ENCODE measurements at places on chromosomes 7 and 10.
A peak's percentile ranks its signal among the peaks of the same experiment; 100 is the strongest.

GRCh38 chr7:151429237-151429559, 10.7 kb downstream of the CRYGN start:
- DNase-seq, result no peak

- no peak for DNase-seq
Measured at GRCh38 chr10:30384701-30385201, 35.7 kb upstream of the MTPAP start.

DNA sequence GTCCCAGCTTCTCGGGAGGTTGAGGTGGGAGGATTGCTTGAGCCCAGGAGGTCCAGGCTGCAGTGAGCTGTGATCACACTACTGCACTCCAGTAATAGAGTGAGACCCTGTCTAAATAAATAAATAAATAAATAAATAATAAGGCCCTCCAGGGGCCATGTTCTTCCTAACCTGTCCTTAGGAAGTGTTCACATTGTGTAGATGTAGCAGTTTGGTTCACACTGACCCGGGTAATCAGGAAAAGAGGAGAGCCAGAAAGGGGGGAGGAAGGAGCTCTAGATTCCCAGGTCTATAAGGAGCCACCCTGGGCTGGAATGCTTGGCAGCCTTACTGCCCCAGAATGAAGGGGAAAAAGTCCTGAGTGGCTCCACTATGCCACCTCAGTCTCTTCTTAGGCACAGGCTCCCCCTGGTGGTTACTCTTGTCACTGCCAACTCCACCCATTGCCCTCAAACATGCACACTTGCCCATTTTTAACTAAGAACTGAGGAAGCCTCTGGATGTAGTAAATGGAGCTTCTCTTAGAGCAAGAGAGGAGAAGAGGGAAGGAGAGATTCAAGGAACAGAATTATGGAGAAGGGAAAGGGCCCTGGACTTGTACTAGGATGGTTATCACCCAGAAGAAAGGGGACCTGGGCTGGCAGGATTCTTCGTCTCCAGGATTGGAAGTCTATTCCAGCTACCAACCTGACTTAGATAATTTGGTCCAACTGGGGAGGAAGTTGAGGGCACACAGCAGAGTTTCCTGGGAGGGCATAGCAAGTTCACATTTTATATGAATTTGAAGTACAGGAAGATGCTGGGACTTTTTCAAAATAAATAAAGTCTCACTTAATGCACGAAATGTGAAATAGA, 7.8 kb downstream of the HPS6 start:
- peak; percentile 61 for DNase-seq

DNA sequence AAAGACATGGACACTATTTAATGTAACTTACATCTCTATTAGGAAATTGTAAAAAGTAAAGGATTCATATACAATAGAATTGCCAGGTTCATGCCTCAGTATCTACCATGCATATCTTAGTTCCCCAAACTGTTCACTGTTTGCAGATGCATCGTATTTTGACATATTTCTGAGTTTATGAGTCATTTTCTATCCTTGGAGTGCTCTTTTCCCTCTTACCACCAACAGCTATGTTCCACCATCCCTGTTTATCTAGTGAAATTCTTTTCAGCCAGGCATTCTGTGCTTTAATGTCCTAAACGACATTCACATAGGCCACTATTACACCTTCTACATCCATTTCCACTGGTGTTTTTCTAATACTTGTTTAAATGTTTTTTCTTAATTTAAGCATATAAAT, 139.4 kb upstream of the HPS1 start:
- no peak for DNase-seq

GRCh38 chr7:6590645-6591110, 857 bp downstream of the INTS15 start:
- DNase-seq, result no peak

GRCh38 chr7:56105508-56105907, 768 bp downstream of the CHCHD2 start:
- DNase-seq, result no peak

GRCh38 chr10:117353684-117354083, 21.6 kb downstream of the PDZD8 start:
- no peak for DNase-seq

- DNase-seq, result no peak
Measured at GRCh38 chr10:63414481-63415260, 51.1 kb downstream of the JMJD1C start.

DNA sequence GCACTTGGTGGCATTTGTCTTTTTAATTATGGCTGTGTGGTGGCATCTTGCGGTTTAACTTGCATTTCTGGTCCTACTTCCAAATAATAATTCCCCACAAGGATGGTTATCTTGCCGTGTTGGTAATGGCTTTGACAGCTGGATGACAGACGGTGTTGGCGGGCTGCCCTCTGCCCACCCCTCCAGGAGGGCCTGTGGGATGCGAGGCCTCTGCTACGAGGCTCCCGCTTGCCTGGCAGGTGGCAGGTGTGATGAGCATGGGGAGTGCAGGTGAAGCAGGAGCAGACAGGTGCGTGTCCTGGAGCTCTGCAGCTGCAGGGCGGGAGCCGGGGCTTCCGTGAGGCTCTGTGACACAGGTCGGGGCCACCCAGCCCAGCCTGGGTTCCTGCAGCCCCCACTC, 11.8 kb downstream of the INPP5A start:
- DNase-seq, result no peak

DNA sequence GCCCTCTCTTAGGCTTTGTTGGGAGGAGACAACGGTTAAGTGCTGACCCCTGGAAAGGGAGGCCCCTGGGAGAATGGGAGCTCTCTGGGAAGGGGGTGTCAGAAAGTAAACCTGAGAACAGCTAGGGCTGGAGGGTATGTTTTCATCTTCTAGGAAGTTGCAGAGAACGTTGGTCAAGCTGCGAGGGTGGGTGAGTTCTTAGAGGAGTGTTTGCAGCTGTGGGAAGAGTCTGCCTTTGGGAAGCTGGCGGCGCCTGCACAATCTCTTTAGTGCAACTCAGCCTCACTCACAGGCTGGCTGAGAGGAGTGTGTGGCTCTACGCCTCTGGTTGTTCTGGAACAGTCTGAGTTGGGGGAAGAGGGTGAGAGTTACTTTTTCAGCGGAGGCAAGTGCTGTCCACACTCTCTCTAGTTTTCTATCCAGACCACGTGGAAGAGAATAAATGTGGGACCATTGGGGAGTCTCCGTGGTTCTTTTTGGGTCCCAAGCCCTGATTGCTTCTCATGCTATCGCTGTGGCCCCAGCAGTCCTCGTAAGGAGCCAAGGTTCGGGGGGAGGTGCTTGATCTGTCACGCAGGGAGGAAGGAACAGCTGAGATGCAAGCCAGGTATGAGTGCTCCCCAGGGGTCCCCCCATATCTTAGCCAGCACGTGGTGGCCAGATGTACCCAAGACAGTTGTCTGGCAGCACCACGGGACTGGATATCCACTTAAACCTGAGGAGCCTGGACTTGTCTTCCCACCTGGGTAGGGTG, 237.2 kb downstream of the BUB3 start:
- no peak for DNase-seq

DNA sequence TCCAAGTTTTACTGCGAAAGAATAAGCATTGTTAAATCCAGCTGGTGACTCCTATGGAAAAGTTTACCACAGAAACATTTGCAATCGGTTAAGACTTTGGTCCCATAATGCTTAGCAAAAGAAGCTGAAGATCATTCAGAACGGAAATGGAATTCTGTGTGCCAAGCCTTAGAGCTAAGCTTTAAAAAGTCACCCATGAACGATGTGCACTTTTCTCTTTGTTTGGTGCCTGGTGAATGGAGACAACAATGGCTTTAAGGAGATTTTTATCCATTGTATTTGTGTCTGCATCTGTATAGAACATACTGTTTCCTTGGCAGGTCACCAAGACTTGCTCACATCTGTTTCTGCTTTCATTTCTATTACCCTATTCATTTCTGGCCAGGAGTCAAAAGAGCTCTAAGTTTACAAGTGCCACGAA, 26.3 kb upstream of the COL1A2 start:
- no peak for DNase-seq

DNA sequence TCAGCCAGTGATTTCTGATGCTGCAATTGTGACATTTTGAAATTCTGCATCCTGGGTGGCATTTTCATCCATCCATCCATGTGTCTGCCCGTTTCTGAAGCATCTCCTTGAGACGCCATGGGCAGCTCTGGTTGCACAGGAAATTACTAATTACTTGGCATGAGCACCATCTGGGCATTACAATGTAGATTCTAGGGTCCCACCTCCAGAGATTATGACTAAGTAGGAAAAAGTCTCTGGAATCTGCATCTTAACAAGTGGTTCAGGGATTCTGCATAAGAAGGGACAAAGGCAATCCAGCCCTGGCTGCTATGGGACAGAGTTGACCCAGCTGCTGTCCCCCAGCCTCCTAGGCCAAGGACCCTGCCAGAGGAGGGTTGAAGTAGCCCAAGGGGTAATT, 65.3 kb downstream of the CUZD1 start:
- peak; percentile 27 for DNase-seq

DNA sequence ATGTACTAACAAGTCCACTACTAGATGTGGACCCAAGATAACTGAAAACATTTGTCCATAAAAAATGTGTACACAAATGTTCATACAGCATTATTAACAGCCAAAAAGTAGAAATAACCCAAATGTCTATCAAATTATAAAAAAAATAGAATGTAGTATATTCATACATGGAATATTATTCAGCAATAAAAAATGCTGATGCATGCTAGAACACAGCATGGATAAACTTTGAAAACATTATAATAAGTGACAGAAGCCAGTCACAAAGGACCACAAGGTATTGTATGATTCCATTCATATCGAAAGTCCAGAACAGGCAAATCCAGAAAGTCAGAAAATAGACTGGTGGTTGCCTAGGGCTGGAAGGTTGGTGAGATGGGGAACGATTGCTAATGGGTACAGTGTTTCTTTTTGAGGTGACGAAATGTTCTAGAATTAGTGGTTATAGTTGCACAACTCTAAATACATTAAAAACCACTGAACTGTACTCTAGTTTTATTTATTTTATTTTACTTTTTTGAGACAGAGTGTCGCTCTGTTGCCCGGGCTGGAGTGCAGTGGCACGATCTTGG, 43.3 kb upstream of the ANLN start:
- DNase-seq, result no peak

GRCh38 chr10:113104047-113104446, 154.0 kb downstream of the TCF7L2 start:
- no peak for DNase-seq

- DNase-seq, result no peak
Measured at GRCh38 chr10:125407000-125407502, 246.7 kb upstream of the CTBP2 start.

DNA sequence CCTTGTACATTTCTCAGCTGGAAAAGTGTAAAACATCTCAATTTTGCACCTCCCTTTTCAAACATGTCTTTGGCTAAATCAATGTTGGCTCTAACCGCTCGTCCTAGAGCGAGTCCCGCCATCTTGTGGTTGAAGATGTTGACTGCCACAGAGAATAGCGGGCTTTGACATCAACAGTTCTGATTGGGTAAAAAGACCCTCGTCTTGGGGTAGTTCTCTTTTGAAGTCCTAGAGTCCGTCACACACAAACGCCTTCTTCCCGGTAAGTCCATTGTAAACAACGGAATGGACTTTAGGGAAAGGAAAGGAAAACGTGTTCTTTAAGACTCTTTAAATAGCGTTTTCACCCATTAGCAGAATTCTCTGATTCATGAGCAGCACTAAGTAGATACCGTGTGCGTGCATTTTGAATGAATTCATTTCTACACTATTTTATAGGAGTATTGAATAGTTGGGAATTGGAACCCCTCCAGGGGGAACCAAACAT, 452 bp upstream of the RPP30 start:
- peak; percentile 51 for DNase-seq

DNA sequence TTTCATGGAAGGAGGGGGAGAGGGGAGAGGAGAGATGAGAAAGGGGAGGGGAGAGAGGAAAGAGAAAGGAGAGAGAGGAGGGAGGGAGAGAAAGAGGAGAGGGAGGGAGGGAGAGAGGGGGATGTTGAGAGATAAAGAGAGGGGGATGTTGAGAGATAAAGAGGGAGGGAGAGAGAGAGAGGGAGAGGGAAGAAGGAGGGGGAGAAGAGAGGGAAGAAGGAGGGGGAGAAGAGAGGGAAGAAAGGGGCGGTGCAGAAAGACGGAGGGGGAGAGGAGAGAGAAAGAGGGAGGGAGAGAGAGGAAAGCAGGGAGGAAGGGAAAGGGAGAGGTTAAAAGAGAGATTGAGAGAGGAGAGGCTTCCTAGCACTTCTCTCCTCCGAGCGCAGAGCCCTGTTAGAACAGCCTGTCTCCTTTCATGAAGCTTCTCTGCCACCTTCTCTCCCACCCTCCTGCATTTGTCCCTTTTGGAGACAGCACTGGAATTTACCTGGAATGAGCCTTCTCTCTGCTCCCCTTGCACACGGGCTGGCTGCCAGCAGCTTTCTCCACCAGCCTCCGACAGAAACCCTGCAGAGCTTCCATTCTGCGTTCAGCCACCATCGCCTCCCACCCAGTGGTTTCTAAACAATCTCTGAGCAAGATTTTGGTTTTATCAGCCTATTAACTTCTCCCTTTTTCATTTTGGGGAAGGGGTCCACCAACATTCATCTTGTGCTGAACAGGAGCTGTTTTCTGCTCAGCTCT, 74.0 kb upstream of the CARD11 start:
- no peak for DNase-seq

GRCh38 chr7:2757361-2757903, 69.4 kb downstream of the AMZ1 start:
- no peak for DNase-seq

DNA sequence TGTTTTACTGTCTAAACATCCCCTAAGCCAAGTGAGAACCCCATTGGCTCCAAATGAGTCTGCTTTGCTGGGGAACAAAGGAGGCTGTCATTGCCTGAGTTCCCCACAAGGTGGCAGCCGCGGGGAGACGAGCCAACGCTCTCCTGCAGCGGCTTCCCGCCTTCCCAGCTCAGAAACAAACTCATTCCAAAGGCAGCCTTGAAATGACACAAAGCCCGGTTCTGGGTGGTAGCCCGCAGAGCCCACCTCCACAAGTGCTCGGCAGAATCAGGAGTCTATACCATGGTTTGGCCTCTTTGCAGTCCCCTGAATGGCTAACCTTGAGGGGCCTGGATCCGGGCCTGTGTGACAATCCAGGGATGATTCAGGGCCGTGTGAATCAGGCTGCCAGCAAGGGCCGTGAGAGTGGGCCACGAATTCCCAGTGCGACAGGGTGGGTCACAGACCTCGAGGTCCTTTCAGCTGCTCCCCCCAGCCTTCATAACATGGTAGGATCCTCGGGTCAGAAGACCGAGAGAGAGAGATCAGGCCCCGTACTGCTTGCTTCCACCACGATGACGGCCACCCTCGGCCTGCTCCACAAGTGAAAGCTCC, 79.7 kb downstream of the DLG5 start:
- peak; percentile 56 for DNase-seq

- DNase-seq, result no peak
Measured at GRCh38 chr7:135965602-135966001, 11.6 kb downstream of the MTPN start.

DNA sequence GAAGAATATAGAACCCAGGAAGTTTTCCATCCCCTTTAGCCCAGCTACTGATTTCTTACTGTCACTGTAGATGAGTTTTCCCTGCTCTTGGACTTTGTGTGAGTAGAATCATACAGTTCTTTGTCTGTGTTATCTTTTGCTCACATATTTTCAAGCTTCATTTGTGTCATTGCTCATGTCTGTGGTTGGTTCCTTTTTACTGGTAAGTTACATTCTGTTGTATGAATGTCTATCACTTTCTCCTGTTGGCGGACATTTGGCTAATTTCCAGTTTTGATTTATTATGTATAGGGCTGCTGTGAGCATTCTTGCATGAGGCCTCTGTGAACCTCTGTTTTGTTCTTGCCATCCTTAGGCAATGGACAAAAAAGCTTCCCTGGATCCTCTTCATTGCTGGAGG, 5.3 kb downstream of the GLRX3 start:
- DNase-seq, result no peak

- no peak for DNase-seq
Measured at GRCh38 chr7:17921857-17922416, 18.4 kb downstream of the SNX13 start.

All from NT2/D1 (cell line).